ENCODE measurements at places on chromosomes 12 and 14.
A peak's percentile ranks its signal among the peaks of the same experiment; 100 is the strongest.

- DNase-seq, result no peak
Measured at GRCh38 chr12:56014205-56014604, 6.6 kb upstream of the IKZF4 start.

- DNase-seq, result no peak
Measured at GRCh38 chr12:26130728-26131127, 5.9 kb upstream of the BHLHE41 start.

DNA sequence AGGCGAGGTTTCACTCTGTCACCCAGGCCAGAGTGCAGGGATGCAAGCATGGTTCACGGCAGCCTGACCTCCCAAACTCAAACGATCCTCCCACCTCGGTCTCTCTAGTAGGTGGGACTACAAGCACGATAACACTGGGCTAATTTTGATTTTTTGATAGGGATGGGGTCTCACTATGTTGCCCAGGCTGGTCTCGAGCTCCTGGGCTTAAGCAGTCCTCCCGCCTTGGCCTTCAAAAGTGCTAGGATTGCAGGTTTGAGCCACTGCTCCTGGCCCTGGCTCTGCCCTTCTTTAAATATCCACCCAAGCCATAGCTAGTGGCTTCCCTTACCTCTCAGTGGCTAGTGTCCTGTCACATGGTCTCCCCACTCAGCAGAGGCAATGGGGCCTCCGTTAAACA lies 17.8 kb downstream of the SFSWAP start:
- no peak for DNase-seq

DNA sequence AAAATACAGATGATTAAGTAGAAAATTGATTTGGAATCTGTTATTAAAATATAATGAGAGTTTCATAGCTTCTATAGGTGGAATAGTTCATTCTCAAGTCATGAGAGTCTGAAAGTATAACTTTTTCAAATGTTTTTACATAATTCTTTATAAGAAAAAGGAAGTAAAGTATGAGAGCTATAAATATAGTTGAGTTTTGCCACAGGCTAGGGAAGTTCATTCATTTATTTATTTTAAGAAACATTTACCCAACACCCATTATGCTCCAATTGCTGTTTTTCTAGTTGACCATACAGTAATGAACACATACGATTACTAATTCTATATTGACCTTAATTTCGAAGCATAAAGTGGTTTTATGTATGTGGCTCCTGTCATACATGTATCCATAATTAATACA lies 24.8 kb downstream of the LRRIQ1 start:
- no peak for DNase-seq

DNA sequence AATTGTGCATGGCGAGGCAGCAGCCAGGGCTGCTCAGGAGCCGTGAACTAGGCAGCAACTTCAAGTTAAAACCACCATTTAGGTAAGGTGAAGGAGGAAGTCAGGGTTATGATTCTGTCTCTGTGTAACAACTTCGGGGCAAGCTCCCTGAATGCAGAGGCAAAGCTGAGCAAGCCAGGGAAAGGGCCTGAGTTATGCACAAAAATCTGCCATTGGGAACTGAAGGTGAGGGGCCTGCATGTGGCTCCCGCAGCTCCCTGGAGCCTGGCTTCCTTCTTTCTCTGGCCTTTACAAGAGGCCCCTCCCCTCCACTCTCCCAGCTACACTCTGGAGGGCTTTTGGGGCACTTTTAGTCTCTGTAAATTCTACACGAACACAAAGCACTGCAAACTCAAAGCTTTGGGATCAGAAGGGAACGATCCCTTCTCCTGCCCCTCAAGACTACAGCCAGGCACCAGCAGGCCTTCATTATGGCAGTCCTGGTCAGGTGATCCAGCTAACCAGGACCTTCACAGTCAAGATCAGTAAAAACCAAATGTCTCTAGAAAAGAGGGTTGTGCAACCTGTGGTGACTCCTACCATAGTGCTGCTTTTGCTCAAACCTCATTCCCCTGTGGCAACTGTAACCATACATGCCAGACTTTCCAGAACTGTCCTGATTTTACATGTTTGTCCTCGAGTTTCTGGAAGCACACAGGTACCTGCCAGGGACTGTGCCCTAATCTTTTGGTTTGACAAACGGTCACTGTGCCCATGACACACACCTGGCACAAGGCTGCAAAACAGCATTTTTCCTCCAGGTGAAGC lies 67.2 kb upstream of the PTGR2 start:
- DNase-seq, result no peak

DNA sequence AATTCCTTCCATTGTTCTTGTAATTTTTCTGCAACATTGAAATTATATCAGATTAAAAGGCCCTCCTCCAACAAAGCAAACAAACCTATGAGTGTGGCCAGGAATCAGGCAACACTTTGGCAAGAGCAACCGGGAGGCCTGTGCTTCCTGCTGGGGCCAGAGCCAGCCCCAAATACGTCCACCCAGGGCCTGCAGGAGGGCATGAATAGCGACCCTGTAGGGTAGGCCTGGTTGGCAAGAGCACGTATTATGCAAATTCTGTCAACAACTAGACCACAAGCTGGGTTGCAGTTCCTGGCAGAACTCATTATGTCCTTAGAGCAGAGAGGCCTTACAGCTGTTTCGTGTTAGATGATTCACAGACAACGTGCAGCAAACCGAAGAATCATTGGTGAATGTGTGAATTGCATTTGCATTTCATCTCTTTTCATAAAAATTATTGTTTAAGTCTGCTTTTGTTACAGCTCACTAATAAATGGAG lies 26.9 kb upstream of the LGALS3 start:
- peak; percentile 56 for DNase-seq

- DNase-seq, result no peak
Measured at GRCh38 chr12:115422845-115423545, 739.0 kb upstream of the TBX3 start.

- no peak for DNase-seq
Measured at GRCh38 chr12:95258151-95258550, 40.5 kb downstream of the VEZT start.

DNA sequence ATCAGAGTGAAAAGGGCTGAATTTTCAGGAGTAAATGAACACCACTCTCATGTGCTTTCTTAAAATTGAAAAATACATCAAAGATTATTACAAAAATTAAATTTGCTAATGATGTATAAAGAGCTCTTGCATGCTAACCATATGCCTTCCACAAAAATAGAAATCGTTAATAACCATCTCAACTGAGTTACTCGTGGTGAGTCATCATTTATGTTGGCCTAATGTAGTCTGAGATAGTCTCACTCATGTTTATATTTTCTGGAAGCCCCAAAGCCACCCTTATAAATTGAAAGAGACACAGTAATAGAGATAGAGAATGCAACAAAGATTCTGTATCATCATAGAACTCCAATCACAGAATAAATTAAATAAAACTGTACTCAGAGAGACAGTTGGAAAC lies 131.2 kb downstream of the KCNH5 start:
- DNase-seq, result no peak

- DNase-seq, result no peak
Measured at GRCh38 chr12:10829994-10830393, 3.8 kb upstream of the TAS2R10 start.

- DNase-seq, result no peak
Measured at GRCh38 chr12:3531496-3531895, 40.5 kb downstream of the PRMT8 start.

DNA sequence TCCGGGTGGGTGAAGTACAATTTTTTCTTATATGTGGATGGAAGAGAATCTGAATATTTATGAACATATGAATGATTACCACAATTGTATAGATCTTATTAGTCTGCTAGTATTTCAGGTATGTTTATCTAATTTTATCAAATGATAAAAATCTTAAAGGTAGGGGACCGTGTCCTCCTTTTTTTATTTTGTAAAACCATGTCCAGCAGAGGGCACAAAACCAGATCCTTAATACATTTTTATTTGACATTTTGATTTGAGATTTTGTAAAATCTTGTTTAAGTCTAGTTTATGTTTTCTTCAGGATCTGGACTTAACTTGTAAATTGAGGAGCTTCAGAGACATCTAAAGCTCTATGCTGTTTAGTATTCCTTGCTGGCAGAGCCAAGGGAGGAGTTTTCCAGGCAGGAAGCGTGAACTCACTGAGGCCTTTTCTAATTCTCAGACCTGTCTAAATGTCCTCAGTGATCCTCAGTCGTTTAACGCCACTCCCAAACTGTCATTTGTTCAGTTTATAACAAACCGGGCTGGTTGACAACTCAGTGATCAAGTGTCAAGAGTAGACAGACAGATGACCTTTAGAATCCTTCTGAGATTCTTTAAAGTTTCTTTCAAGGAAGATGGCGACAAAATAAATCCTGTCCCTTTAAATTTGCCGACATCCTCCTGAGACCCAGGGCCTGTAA lies 263.9 kb downstream of the KTN1 start:
- no peak for DNase-seq

DNA sequence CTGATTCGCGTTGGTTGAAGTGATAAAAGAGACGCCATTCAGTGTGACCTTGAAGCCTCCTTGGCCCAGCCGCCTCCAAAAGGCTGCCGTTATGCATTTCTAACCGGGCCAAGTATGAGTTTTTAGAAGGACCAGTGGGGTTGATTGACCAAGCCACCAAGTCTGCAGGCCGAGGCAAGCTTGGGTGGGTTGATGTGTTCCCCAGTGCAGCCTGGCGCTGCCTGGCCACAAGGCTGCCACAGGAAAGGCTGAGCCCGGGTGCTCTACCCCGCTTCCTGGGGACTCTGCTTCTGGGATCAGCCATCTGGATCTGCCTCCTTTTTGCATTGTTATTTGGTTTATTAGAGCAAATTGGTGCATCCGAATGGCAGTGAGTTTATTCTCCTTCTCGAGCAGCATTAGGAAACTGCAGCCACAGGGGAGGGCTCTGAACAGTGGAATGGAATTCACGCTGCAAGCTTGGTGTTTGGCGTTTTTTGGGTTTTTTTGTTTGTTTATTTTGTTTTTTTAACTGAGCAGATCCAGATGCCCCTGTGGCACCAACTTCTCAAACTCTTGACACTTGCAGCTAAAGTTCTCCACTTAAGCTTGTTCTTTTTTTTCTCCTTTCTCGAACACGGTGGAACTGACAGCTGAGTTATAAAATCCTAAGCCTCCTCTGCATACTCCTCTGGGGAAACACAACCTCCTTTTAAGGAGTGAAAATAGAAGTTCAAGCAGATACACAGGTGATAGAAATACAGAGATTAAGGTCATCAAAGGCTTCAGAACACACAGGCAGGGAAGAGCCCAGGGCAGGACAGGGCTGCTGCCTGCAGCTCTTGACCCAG lies 145.4 kb upstream of the FKBP4 start:
- DNase-seq, result no peak

- DNase-seq, result peak; percentile 76
Measured at GRCh38 chr12:53205747-53206419, 1.2 kb downstream of the ITGB7 start.

- DNase-seq, result no peak
Measured at GRCh38 chr12:113825705-113826104, 140.4 kb downstream of the RBM19 start.

DNA sequence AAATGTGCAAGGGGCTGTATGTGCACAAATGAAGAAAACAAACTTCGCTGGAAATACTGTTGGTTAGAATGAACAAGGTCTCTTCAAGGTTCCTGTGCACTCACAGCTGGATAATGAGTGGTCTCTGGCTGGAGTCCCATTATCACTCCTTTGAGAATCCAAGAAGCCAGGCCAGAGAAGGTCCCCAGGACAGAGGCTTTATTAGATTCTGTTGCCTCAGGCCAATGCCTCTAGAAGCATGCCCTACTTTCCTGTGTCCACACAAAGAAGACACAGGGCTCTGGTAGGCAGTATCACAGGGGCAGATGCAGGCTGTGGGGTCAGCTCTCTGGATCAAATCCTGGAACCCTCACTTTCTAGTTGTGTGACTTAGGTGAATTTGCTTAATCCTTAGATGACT lies 384.7 kb downstream of the GRIN2B start:
- no peak for DNase-seq

- no peak for DNase-seq
Measured at GRCh38 chr12:117036547-117036946, 62.7 kb downstream of the TESC start.

DNA sequence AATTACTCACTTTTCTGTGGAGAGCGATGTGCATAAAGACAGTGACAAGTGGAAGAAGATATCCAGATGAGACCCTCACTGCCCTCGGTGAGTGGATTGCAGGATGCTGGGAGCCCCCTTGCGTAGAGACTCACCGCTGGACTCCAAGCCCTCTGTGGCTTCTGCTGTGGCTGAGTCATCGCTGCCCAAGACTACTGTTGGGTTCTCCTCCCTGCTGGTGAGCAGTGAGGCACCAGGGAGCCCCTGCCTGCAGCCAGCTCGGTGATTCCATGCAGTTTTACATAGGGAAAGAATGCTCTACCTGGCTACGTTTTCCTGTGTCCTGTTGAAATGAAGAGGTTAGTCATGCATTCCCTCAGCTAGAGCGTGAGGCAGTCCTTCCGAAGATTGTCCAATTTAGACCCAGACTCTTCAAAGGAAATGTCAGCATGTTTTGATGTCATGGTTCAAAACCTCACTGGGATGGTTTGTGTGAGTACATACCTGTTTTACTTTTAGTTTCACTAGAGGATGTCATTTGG lies 28.2 kb downstream of the TRAF3 start:
- DNase-seq, result peak; percentile 55

GRCh38 chr14:40983604-40984003 lies 623.1 kb upstream of the LRFN5 start:
- DNase-seq, result no peak

- no peak for DNase-seq
Measured at GRCh38 chr14:23579739-23580138, 1.1 kb upstream of the JPH4 start.

DNA sequence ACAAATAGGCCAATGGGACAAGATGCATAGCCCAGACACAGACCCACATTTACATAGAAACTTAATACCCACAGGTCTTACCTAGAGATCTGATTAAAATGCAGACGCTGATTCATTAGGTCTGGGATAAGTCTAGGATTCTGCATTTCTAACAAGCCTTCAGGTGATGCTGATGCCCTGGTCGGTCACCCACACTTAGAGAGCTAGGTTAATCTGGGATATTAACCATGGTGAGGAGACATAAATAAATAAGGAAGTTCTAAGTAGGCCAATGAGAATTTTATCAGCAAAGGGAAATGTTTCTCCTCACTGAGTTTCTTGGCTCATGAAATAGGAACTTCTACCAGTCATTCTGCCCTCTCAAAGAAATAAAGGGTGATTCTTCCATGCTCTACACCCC lies 120.1 kb downstream of the BMP4 start:
- DNase-seq, result no peak

DNA sequence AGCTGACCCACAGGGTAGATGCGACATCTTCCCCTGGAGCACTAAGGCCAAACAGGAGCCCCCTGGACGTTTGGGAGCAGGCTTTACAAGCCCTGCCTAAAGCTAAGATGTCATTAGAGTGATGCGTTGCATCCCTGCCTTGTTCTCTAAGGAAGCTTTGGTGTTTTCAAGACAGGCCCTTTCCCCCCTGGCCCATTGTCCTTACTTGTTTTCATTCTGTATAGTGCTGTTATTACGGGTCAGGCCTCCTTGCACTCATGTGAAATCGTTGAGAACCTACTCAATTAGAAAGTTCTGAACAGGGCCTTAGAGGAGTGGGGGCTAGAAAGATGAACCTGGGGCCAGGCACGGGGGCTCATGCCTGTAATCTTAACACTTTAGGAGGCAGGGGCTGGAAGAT lies 1.7 kb upstream of the PRKCH start:
- DNase-seq, result no peak

DNA sequence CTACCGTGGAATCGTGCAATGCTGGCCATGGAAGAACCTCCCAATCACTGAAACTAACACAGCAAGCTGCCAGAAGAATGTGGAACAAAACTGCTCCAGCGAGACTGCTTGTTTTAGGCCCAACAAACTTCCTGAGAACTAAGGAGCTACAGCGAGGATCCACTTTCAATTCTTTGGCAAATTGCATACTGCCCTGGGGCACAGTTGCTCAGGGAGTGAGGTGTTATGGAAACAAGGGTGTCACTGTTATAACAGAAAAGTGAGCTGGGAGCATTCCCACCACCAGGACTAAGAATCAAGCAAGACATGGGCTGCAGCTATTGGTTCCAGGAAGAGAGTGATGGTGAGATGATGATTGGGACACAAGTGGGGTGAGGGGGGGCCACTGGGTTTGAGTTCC lies 1606.1 kb upstream of the FLRT2 start:
- no peak for DNase-seq

All from activated naive CD4-positive, alpha-beta T cell treated with Interleukin-2 at 50 U/mL for 16 hours (primary cell).